ENCODE measurements at places on chromosomes 2 and 18.

DNA sequence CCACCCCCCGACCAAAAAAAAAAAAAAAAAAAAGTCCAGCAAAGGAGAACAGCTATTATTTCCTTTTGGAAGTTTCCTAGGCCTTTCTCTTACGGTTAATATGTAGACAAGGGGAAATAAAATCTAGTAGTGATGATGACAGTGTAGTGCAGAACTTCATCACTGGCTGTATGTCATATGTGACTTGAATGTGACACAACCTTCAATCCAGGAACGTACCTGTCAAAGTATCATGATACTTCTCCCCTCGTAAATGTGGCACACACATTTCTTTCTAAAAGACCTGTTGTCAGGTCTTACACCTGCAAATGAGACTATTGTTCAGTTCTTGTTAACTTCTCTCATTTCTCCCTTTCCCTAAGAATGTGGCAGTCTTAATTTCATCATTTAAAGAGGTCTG, 173.5 kb downstream of the PRPF40A start:
- DNase-seq, result no peak

DNA sequence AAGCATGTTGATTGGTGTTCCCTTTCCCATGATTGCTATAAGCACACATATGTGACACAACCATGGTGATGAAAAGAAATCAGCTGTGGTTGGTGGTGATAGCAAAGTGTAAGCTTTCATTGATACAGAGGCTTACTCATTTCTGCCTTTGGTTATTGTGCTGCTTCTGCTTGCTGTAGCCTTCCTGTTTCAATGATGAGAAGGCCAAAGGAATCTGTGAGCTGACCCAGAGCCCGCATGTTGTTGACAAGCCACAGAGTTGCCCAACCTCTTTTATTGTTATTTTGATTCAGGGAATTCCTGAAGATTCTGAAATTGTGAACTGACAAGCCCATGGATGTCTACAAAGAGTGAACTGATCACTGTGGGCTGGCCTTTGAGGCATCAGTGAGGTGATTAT, 164.4 kb downstream of the TMEFF2 start:
- no peak for DNase-seq

DNA sequence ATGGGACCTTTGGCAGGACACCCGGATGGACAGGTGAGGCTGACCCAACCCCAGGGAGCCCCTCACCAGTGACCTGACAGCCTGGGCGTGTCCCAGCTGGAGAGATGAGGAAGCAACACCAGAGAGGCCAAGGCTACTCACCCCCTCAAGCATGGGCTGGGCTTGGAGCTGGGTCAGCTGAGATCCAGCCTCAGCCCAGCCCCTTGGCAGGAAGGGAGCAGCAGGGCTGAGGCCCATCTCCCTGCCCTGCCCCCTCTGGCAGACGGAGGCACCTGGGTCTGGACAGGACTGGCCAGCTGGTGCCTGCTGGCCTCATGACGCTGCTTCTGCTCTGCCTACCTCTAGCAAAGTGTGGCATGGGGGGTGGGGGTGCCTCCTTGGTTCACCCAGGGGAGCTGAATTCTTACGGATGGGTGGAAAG, 37.8 kb downstream of the HS6ST1 start:
- DNase-seq, result no peak

DNA sequence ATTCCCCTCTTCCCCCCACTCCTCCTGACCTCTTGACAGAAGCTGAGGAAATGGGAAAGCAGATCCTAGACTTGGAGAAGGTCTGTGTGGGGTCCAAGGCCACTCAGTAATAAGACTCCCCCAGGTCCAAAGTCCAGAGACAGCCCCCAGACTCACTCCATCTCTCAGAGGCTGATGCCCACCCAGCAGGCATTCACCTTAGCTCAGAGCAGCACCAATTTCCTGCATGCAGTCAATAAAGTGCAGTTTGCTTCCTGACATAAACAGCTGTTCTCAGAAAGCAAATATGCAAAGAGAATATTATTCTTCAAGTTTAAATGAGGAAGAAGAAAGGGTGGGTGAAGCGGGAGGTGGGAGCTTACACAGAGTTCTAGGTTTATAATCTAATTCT, 84.1 kb upstream of the RTN4 start:
- no peak for DNase-seq

DNA sequence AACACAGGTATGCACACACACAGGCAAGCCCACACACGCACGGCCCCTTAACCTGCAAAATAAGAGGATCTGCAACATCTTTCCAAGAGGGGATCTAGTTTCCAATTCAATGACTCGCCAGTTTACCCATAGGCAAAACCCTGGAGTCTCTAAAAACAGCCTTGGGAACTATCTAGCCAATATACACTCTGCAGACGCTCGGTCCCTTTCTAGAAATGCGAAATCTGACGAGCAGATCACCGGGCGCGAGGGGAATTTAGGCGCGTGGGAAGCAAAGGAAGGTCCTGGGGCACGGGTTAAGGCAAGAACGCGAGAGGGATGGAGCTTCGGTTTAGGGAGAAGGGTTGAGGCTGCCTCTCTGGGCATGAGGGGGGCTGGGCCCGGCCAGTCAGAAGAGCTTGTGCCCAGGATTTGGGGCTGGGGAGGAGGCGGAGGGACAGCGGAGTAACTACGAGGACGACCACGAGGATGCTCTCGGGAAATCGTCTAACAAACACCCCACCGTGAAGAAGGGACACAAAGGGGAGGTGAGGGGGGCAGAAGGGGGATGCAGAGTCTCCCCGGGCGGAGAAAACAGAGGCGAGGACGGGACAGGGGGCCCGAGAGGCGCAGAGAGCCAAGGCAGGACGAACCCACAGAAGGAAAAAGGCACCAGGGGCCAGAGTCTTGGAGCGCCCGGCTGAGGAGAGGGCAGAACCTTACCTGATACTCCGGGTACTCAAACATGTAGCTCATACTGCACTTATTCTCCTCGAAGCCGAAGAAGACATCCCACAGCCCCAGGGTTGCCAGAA, 542 bp downstream of the PGAP1 start:
- peak; percentile 40 for DNase-seq

DNA sequence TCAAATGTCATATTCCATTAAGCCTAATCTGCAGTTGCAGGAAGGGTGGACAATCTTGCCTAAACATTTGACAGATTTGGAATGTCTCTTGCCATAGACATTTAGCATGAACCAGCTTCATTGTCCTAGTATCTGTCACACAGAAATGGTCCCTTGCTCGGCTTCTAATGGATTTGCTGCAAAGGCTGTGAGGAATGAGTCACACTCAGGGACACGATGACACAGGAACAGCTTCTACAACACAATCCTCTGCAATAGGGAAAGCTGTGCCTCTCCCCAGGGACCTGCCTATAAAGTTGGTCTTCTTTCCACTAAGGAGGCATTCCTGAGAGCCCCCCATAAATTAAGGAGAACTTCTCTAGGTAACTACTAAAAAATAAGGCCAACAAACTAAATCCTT, 155.1 kb upstream of the L3MBTL4 start:
- no peak for DNase-seq

GRCh38 chr2:182496596-182496995, 69.8 kb upstream of the PDE1A start:
- DNase-seq, result no peak

DNA sequence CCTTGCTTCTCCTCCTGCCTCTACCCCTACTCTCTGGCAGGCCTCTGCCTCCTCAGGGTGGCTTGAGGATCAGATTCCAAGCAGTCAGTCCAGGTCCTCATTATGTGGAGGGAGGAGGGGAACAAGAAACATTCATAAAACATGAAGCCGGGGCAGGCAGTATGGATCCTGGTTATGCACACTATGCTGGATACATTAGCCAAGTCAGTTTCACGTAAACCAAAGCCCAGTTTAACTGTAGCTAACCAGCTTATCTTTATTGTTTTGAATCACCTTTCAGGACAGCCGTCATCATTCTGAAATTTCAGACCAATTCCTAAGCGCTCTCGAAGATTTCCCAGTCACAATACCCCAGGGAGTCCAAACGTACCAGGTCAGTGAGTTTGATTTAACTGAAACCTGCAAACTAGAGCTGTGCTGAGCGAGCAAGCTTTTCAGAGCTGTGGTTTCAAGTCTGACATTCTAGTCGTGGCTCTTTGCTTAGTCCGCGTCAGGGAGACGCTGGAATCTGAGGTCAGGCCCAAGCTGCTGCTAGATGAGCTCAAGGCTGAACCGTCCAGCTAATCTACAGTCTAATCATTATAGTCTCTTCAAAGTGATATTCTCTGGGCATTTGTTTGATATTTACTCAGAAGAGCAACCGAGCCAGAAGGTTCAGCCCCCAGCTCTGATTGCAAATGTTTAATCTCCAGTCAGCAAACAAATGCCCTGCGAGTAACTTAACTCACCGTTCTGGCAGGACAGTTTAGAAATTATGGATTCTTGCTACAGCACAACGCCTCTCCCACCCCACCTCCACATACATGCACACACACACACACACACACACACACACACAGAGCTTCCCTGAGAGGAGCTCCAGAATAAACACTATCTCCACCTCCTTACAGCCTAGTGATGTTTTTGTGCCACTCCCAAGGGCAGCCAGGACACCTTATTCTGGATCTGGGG, 63.8 kb upstream of the BZW1 start:
- no peak for DNase-seq

- no peak for DNase-seq
Observed at GRCh38 chr2:29114946-29115609, at the start of gene CLIP4. TSS of gene CLIP4 (plus strand) at chr2:29115415. CDS start at chr2:29121389, 5,974 bp downstream.

- no peak for DNase-seq
Observed at GRCh38 chr2:197606180-197606579, 69.2 kb downstream of the RFTN2 start.

DNA sequence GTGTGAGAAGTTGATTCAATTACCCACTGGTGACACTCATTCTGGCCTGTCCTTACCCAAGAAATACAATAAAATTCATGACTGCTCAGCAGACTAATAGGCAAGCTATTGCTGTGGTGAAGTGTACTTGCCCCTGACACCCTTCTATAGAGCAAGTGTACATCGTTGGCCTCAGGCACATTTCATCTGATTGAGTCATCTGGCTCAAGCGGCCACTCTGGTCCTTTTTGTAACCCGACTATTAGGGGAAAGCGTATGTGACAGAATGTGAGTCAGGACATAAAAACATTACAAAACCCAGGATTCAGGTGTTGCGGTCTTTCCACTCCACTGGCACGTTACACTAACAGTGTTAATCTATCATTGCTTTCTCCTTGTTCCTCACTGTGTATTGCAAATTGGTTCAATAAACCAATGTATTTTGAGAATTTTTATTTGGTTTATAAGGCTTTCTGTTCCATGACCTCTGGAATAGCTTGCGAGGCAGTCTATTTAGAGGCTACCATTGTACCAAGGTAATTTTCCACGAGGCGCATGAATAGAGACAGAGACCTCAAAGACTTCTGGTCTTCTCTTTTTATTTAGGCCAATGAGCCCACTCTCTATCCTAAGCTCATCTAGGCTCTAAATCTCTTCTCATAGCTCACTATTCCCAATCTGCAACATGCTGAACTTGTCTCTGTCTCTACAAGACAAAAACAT, 10.2 kb upstream of the TTC32 start:
- no peak for DNase-seq

GRCh38 chr2:48727560-48727959, 28.0 kb downstream of the LHCGR start:
- DNase-seq, result no peak

GRCh38 chr2:165474619-165475276, 5.2 kb downstream of the CSRNP3 start:
- DNase-seq, result no peak
